T-helper 2 cell (primary cell): ENCODE measurements at places on chromosomes 12 and 14.

GRCh38 chr12:7144414-7145120 is 14.4 kb downstream of the CLSTN3 start:
- DNase-seq = no peak

DNA sequence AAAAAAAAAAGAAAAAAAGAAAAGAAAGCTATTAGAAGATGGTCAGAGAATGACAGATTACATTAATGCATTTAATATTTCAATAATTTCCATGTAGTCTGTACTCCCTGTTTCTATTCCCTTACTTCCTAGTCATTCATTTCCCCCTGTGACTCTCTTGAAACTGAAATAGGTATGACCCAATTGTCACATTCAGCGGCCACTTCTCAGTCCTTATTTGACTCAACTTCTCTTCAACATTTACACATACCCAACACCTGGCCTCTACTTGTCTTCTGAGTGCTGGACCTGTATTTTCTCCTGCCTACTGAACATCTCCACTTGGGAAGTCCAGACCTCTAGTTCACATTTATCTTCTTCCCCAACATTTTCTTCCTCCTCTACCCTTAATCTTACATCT is 7.2 kb downstream of the EEA1 start:
- no peak for DNase-seq

- DNase-seq = no peak
Measured at GRCh38 chr14:68473794-68474193, 319.1 kb downstream of the ZFP36L1 start.

DNA sequence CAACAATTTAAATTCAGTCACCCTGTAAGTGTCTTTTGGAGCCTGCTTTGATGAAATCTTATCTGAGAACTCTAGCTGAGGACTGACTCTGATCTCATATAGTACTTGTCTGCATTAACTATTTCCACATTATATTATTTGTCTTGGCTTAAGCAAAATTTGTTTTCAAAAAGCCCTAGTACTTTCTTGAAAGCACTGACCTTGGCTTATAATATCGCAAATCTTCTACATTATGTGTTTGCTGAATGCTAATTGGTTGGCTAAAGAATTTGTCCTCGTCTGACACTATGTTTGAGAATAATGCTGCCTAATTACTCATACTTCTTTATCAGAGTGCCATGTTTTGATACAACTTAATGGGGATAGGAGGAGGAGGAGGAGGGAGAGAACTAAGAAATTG is 46.9 kb upstream of the FLRT2 start:
- DNase-seq = no peak

DNA sequence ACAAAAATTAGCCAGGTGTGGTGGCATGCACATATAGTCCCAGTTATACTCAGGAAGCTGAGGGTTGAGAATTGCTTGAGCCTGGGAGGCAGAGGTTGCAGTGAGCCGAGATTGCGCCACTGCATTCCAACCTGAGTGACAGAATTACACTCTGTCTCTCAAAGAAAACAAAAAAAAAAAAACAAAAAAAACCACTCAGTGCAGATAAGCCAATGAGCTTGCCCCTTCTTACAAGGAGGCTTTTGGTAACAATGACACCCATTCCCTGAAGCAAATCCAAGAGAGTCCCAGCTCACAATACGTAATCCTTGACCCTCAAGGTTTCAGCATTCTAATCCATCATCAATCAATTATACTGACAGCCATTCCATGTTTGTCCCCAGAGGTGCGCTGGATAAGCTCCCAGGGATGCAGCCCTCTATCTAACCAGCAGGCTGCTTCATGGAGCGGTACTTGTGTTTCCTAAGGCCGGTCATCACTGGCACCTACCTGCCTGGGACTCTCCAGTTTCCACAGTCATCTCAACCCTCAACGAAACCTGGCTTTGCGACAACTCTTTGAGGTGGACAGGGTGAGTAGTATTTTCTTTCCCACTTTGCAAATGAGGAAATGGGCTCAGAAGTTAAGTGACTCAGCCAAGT is 12.4 kb downstream of the GCN1 start:
- DNase-seq = no peak

- DNase-seq = no peak
Measured at GRCh38 chr12:131869871-131870418, 24.5 kb upstream of the ULK1 start.

GRCh38 chr12:58270966-58271705 is 329.8 kb downstream of the ATP23 start:
- no peak for DNase-seq

DNA sequence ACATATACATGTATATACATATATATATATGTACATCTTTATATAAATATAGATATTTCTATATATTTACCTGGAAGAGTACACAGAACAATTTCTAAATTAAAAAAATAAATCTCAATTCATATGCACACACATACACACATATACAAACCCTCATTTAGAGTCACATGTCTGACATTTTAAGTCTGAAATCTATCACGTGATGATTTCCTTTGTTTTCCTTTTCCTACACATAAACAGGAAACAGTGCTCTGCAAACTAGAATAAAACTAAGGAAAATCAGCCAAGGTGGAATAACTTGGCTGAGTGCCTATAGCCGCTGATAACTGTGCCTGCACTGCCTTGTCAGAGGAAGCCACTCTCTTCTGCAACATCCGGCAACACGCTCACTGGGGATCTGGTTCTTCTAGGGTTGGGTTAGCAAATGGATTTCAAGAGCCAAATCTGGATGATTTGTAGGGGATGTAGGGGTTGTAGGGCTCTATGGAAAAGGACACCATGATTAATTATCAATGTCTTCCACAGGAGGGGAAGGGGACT is 480.7 kb downstream of the TMEM132D start:
- no peak for DNase-seq

GRCh38 chr14:95361373-95362137 is 41.8 kb upstream of the CLMN start:
- DNase-seq = peak; percentile 36
